Activated CD4-positive, alpha-beta memory T cell treated with anti-CD3 and anti-CD28 coated beads, Interleukin-2, amount 10 ng/mL, durations not matched to agents 7 days and 5 days (primary cell): ENCODE measurements at places on chromosomes 7 and 10. TPM values are rescaled to one million over a fixed set of nuclear protein-coding genes. Genes with fewer than 3 reads are reported as not detected.

- peaks cover 46% of the 10 kb centered on the region for H3K27me3 ChIP-seq
- no peak overlapping the region for H3K27ac ChIP-seq
- no peaks in the 10 kb centered on the region for H3K4me1 ChIP-seq
- H3K36me3 ChIP-seq: no peaks in the 10 kb centered on the region
- H3K4me3 ChIP-seq: no peak overlapping the region
Observed at GRCh38 chr7:22601003-22601402, 101.0 kb upstream of the STEAP1B start.

GRCh38 chr7:17070231-17070708, 188.5 kb upstream of the AGR3 start:
- H3K27ac ChIP-seq: no peak overlapping the region
- no peak overlapping the region for H3K4me3 ChIP-seq
- no peaks in the 10 kb centered on the region for H3K27me3 ChIP-seq
- DNase-seq: no peak
- peaks cover 2% of the 10 kb centered on the region for H3K4me1 ChIP-seq

DNA sequence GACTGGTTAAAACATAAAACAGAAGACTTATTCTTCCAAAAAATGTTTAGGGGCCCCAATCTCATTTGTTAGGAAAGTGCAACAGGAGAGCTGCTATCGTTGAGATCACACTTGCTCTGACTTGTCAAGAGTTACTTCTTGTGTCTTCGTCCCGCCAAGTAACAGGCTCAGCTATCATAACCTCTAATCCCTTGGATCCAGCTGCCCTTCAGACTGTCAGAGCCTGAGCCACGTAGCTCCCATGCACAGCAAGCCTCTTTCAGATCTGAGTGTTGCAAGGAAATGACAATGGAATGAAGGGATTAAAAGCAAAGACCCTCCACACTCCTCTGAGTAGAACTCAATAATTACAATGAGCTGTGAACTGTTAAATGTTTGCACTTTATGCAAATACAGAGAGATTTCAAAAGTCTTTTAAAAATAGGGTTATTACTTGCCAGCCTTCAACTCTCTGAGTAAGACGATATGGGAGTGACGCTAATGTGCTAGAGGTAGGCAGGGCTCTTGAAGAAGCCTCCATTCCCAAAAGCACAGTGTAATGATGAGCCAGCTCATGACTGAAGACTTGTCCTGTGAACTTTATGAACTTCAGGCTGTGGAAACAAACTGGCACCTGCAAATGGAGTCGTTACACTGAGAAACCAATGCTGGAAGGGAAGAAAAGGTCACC, 28.4 kb upstream of the CDK13 start:
- H3K27ac ChIP-seq: no peak overlapping the region
- H3K4me3 ChIP-seq: no peak overlapping the region
- no peaks in the 10 kb centered on the region for H3K4me1 ChIP-seq
- no peaks in the 10 kb centered on the region for H3K36me3 ChIP-seq
- peaks cover 17% of the 10 kb centered on the region for H3K27me3 ChIP-seq
- no peak for DNase-seq

DNA sequence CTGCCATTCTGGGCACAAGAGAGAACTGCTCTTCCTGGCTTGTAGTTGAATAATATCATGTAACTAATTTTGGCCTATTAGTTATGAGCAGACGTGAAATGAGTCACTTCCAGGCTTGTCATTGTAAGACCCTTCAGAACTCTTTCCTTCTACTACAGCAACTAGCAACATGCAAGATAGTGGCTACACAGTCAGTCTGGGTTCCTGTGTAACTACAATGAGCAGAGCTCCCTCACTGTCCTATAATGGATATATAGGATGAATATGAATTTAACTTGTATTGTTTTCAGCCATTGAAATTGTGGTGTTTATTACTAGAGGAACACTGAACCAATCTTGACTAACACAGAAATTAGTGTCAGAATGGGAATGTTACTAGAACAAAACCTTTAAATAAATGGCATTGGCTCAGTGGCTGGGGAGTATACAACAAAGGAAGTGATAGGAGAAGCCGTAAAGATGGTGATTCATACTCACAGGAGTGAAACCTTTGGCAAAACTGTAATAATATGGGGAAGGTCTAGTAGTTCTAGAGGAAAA, 2.9 kb upstream of the MTPN start:
- peaks cover 16% of the 10 kb centered on the region for H3K36me3 ChIP-seq
- peak overlapping the region; percentile 88 for H3K27ac ChIP-seq
- peak overlapping the region; percentile 62 for H3K4me3 ChIP-seq
- H3K27me3 ChIP-seq: no peaks in the 10 kb centered on the region

DNA sequence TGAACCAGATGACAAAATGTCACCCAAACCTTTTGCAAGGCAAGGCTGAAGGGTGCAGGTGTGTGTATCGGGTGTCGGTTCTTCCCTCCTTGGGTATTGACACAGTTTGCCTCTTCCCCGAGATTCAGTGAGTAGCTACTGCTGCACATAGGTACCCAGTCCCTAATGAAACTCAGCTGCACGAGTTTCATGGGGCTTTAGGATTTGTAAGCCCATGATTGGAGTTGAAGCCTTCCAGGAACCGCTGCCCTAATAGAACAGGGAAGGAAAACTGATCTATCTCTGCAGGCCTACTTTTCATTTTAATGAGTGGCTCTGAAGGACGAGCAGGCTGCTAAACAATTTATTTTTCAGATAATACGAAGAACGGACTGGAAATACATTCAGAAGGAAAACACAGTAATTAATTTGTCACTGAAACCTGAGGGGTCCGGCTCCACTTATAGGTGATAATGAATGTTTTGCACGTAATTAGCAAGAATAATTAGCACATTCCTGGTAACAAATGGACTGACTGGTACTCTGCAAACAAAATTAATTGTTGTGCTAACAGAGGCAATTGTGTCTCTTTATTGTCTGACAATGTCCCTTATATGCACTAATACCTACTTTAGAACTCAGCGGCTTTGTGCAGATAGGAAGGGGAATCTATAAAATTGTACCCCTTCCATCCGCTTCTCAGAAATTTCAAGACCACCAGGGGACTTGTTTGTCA, 49.6 kb upstream of the FZD8 start:
- DNase-seq: no peak
- H3K27me3 ChIP-seq: no peaks in the 10 kb centered on the region
- no peak overlapping the region for H3K27ac ChIP-seq
- H3K4me3 ChIP-seq: no peak overlapping the region
- no peaks in the 10 kb centered on the region for H3K36me3 ChIP-seq

GRCh38 chr7:28661826-28662595, 249.7 kb downstream of the CREB5 start:
- no peak overlapping the region for H3K4me3 ChIP-seq
- no peak for DNase-seq
- no peaks in the 10 kb centered on the region for H3K27me3 ChIP-seq
- H3K4me1 ChIP-seq: no peaks in the 10 kb centered on the region

GRCh38 chr7:138388673-138389491, 71.2 kb upstream of the TRIM24 start:
- no peak overlapping the region for H3K4me3 ChIP-seq
- DNase-seq: no peak
- H3K4me1 ChIP-seq: no peaks in the 10 kb centered on the region
- no peaks in the 10 kb centered on the region for H3K36me3 ChIP-seq
- H3K27ac ChIP-seq: no peak overlapping the region
- H3K27me3 ChIP-seq: no peaks in the 10 kb centered on the region

DNA sequence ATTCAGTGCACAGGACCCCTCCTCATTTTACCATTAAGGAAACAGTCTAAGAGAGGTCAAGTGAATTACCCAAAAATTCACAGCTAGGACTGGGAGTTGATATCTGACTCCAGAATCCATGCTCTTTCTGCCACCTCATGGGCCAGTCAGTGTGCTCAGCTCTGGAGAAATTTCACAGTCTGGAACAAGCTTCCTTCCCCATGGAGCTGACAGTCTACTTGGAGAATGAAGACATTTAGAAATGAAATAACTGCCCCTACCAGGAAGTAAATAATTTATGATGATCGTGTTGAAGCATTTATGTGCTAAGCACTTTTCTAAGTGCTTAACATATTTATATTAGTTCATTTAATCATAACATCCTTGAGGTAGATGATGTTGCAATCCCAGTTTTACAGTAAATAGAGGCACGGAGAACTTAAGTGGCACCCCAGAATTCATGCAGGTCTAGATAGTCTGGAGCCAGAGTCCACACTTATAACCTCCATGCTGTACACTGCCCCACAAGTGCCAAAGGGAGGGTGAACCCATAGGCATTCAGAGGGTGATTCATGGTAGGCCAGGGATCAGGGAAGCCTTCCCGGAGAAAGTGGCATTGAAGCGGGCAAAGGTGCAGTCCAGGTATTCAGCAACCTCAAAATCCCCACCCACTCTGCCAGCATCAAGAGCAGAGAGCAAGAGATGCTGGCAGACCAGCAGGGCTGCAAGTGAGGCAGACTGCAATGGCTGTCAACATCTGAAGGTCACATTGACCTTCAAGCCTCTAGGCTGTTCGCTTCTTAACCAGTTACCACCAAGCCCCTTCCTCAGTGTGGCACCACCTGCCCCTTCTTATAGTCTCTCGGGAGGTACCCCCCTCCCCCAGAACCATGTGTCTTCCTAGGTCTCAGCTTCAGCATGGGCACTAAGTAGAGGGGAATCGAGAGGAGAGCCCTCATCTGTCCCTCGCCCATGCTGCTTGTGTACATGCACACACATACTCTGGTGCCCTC, 38.4 kb upstream of the LRRC4 start:
- H3K4me3 ChIP-seq: no peak overlapping the region
- H3K27me3 ChIP-seq: no peaks in the 10 kb centered on the region
- H3K27ac ChIP-seq: no peak overlapping the region
- no peaks in the 10 kb centered on the region for H3K4me1 ChIP-seq
- H3K36me3 ChIP-seq: no peaks in the 10 kb centered on the region

- no peak overlapping the region for H3K27ac ChIP-seq
- no peak for DNase-seq
- no peak overlapping the region for H3K4me3 ChIP-seq
- H3K36me3 ChIP-seq: peaks cover 13% of the 10 kb centered on the region
- no peaks in the 10 kb centered on the region for H3K27me3 ChIP-seq
Observed at GRCh38 chr7:36671432-36671829, 52.9 kb downstream of the AOAH start.

DNA sequence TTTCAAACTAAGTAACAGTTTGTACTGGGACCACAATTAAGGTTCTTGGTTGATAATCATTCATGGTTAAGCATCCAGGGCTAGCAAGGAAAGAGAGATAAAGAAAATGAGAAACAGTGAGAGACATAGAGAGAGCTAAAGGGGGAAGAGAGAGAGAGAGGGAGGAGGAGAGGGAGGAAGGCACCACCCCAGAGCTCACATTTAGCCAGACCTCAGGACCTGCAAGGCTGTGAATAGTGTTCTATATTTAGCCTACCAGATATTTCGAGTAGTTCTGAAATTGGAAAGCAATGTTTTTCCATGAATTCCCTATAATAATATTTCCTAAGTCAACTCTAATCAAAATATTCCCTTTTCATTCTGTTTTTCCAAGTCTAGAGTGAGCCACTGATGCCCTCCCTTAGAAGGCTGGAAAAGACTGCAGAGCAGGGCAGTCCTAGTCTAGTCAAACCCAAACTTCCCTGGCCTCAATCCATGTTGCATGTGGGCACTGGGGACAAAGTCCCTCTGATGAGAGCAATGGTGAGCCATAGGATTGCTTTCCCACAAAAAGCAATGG, 119.4 kb upstream of the INHBA start:
- H3K27me3 ChIP-seq: peaks cover 9% of the 10 kb centered on the region
- peaks cover 2% of the 10 kb centered on the region for H3K4me1 ChIP-seq
- no peak overlapping the region for H3K27ac ChIP-seq
- H3K36me3 ChIP-seq: no peaks in the 10 kb centered on the region

DNA sequence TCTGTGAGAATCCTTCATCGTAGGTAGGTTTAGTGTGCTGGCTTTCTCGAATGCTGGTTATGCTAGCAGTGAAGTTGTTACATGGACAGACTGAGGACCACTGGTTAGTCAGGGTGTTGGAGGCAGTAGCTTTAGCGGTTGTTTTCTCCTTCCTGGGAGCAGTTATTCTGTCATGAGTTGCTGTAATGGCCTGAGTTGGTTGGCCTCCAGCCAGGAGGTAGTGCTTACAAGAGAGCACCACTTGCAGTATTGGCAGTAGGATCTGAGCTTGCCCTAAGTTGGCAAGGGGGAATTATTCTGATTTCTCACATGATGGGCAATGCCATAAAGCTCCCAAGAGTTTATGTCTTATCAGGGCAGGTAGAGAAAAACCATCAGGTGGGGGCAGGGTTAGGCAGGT, 58.0 kb downstream of the IPMK start:
- no peak overlapping the region for H3K4me3 ChIP-seq
- H3K27me3 ChIP-seq: no peaks in the 10 kb centered on the region
- H3K4me1 ChIP-seq: no peaks in the 10 kb centered on the region
- DNase-seq: no peak
- H3K27ac ChIP-seq: no peak overlapping the region

DNA sequence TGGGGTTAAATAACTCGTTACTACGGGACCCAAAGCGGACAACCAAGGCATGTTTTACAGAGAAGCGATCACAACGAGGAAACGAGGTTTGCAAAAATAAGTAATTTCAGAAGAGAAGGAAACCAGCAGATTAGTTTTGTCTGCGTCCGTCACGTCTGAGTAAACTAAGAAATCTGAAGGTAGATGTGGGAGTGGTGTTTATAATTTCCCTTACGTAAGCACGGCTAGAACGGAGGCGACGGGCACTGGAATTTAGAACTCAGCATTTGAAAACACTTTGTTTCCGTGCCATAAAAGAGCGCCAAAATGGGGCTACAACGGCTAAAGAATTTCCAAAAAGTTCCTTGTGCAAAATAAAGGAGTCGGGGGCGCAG, 718 bp upstream of the UMAD1 start:
- H3K4me3 ChIP-seq: peak overlapping the region; percentile 90
- H3K27ac ChIP-seq: peak overlapping the region; percentile 90
- H3K4me1 ChIP-seq: peaks cover 36% of the 10 kb centered on the region
- peaks cover 39% of the 10 kb centered on the region for H3K36me3 ChIP-seq
- no peaks in the 10 kb centered on the region for H3K27me3 ChIP-seq

DNA sequence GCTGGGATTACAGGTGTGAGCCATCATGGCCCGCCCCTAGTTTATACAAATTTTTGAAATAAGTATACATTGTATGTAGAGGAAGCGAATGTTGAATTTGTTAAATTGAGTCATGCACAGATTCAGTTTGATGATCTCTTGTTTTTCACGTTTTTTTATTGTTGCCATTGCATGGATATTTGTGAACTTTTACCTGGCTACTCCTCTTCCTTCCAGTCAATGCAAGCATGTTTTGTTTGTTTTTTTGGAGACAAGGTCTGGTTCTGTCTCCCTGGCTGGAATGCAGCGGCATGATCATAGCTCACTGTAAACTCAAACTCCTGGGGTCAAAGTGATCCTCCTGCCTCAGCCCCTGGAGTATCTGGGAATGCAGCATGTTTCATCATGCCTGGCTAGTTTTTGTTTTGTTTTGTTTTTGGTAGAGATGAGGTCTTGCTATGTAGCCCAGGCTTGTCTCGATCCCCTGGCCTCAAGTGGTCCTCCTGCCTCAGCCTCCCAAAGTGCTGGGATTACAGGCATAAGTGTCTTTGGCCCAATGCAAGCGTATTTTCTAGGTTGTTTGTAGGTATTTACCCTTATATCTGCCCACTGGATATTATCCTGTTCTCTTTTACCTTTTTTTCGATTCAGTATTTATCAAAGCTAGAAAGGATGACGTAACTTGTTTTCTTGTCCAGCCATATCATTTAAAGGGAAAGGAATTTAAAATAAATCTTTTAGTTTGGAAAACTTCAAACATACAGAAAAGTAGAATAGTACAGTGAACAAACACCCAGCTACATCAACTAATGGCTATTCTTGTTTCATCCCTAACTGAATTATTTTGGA, 11.0 kb downstream of the LCOR start:
- no peak overlapping the region for H3K4me3 ChIP-seq
- no peaks in the 10 kb centered on the region for H3K27me3 ChIP-seq
- peaks cover 23% of the 10 kb centered on the region for H3K4me1 ChIP-seq
- H3K27ac ChIP-seq: no peak overlapping the region

Gene PRF1
- total RNA-seq: 141 TPM

Gene NUPR2
- total RNA-seq: not detected

Gene CALN1
- not detected for total RNA-seq

Gene TDRD1
- 0.40 TPM for total RNA-seq

Gene DNAJB9
- 23.2 TPM for total RNA-seq

Gene PDZD8
- 12.8 TPM for total RNA-seq

Gene NEURL1
- total RNA-seq: 0.98 TPM
